ENCODE measurements at places on chromosomes 1 and 21.
A peak's percentile ranks its signal among the peaks of the same experiment; 100 is the strongest.

DNA sequence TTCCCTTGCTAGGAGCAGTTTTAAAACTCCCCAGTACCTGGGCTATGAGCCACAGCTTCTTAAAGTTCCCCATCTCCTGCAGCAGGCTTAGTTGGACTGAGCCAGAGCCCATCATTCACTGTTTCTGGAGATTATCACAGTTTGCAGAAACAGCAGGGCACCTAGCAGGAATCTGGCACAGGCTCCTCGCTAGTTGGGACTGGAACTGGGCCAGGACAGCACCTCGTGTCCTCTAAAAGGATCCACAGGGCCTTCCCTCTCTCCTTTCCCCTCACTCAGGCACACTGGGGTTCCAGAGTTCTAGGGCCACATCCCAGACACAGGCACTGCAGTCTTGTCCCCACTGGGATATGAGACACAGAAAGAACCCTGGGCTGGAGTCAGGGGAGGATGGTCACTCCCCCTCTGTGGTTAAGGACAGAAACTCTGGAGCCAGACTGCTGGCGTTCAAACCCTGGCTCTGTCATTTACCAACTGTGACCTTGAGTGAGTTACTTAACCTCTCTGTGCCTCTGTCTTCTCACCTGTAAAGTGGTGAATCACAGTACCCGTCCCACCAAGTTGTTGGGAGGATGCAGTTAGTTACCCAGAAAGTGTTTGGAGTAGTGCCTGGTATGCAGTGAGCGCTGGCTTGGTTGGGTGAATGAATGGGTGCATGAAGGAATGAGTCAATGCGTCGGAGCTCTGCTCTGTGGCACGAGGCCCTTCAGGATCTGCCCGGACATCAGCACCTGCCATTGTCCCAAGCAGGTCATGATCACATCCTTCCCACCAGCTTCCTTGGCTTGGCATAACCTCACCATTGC, 18.8 kb upstream of the ECE1 start:
- DNase-seq = no peak

- no peak for DNase-seq
Observed at GRCh38 chr1:211874521-211875347, 44.2 kb upstream of the LPGAT1 start.

GRCh38 chr1:76759950-76760349, 107.3 kb upstream of the ST6GALNAC5 start:
- DNase-seq = peak; percentile 95

DNA sequence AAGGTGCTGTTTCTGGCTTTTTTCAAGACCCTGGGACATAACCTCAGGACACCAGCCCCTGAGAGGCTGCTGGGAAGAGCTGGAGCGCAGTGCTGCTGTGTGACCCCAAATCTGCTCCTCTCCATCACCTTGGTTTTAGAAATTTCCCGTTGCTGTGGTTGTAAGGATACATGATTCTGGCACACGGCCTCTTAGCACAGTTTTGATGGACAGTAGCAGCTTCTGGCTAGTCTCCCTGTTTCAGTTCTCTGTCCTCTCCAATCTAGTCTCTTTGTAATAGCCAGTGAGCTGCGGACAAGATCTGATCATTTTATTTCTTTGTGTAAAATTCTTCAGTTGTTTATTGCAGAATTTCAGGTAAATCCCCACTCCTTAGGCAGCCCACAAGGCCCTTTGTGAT, 3.1 kb downstream of the CLIC6 start:
- DNase-seq = no peak

GRCh38 chr1:27368869-27369582, 2.3 kb upstream of the MAP3K6 start:
- DNase-seq = no peak

DNA sequence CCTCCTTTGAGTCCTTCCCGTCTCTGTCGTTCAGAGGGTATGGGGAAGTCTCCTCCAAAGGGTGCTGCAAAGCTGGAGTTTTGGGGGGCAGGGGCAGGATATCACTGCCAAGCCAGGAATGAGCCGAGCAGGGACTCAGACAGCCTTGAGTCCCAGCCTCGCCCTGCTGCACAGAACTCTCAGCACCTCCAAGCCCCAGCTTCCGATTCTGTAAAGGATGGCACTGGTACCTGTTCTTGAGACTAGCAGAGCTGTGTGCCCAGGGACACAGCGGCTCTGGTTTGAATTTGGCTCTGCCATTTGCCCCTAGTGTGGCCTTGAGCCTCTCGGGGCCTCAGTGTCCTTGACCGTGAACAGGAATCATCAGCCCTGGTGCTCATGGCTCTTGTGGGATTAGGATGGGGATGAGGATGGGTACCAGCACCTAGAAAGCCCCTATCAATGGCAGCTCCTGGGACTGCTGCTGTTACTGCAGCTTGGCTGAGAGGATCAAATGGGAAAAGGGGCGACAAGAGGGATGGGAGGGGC, 1.5 kb upstream of the FBLIM1 start:
- DNase-seq = no peak

GRCh38 chr1:207779008-207779407, 27.2 kb downstream of the CD46 start:
- no peak for DNase-seq

GRCh38 chr21:42395302-42395701, 550 bp downstream of the TMPRSS3 start:
- DNase-seq = no peak

DNA sequence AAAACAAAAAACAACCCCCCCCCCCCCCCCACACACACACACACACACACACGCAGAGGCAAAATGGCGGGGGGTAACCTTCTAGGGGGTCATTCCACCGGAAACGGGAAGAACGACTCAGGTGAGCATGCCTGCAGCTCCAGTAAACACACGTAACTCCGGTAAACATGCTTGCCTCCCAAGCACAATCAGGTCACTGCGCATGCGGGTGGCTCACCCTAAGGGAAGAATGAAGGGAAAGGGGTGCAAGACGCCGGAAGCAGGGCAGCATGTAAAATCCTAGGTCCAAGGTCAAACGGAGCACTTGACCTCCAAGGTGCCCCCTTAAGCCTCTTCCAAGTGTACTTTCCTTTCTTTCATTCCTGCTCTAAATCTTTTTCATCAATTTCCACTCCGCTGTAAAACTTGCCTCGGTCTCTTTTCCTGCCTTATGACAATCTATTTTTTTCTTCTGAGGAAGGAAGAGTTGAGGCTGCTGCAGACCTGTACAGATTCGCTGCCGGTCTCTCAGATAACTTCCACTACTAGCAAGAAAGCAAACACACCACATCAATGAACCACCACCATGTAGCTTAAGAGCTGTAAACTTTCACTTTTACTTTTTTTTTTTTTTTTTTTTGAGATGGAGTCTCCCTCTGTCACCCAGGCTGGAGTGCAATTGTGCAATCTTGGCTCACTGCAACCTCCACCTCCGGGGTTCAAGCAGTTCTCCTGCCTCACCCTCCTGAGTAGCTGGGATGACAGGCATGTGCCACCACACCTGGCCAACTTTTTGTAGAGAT, 21.0 kb upstream of the CBR3 start:
- DNase-seq = no peak

DNA sequence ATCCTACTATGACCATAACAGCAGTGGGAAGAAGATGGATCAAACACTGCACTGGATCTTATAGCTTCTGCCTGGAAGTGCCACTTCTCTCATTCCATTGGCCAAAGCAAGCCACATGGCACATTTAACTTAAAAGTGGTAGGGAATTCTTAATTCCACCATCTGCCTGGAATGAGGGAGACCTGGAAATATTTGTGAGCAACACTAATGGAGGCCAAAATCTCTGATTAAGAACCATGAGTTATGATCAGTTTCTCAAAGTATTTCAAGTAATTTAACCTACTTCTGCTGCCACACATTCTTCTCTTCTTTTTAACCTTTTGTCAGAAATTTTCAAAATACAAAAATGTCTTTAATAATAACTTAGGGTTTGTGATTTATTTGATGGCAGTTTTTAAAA, 154.0 kb upstream of the C1orf87 start:
- DNase-seq = no peak

- DNase-seq = no peak
Observed at GRCh38 chr1:31981972-31982371, 31.7 kb upstream of the KHDRBS1 start.

GRCh38 chr1:148263128-148263905, 111.2 kb upstream of the NBPF11 start:
- peak; percentile 86 for DNase-seq

GRCh38 chr1:176949033-176949662, 215.4 kb downstream of the ASTN1 start:
- no peak for DNase-seq

GRCh38 chr1:188426561-188426960, 1597.8 kb downstream of the PLA2G4A start:
- no peak for DNase-seq

- peak; percentile 31 for DNase-seq
Observed at GRCh38 chr1:100463791-100464424, 74.0 kb upstream of the GPR88 start.

GRCh38 chr1:57796616-57797015, 372.8 kb upstream of the DAB1 start:
- DNase-seq = no peak

DNA sequence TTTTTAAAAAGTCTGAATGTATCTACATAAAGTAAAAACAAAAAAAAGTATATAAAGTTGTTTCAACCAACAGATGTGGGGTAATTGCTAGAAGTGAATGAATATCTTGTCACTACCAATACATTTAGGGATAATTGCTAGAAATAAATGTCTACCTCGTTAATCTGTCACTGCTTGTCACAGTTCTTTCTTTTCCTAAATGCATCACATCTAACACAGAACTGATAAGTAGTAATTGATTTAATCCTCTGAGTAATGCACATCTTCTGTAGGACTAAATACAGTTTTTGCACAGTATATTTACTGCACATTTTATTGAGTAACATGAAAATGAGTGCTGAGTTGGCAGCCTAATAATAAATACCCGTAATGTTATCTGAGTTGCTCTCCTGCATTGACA, 72.2 kb downstream of the SUSD4 start:
- no peak for DNase-seq

DNA sequence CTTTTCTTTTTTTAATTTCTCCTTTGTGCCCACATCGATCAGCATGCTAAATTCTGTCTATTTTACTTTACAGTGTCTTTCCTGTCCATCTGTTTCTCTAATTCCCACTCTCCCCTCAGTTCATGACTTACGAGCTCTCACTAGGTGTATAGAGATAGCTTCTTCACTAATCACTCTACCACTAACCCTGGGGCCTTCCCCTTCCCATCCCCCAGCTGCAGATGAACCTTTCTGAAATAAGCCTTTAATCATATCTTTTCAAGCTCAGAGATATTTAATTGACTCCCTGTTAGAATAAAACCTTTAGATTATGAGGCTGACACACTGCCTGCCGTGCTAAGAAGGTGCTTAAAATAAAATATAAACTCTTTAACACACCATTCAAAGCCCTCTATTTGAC, 66.3 kb upstream of the BMP8A start:
- DNase-seq = no peak

DNA sequence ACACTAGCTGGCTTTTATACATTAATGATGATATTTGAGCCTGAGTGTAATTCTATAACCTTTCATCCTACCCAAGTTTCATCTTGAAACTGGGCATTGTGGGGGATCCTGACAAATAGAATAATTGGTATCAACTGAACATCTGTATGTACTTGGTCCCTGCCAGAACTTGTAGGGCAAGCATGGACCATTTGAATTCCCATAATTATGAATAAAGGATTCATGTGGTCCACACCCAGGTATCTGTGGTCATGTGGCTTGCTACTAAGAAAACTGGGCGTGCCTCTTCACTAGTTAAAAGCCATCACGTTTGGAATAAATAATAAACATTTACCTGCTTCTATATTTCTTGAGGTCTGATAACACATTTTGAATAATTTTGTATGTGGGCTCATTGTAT, 20.6 kb upstream of the VTCN1 start:
- DNase-seq = no peak

DNA sequence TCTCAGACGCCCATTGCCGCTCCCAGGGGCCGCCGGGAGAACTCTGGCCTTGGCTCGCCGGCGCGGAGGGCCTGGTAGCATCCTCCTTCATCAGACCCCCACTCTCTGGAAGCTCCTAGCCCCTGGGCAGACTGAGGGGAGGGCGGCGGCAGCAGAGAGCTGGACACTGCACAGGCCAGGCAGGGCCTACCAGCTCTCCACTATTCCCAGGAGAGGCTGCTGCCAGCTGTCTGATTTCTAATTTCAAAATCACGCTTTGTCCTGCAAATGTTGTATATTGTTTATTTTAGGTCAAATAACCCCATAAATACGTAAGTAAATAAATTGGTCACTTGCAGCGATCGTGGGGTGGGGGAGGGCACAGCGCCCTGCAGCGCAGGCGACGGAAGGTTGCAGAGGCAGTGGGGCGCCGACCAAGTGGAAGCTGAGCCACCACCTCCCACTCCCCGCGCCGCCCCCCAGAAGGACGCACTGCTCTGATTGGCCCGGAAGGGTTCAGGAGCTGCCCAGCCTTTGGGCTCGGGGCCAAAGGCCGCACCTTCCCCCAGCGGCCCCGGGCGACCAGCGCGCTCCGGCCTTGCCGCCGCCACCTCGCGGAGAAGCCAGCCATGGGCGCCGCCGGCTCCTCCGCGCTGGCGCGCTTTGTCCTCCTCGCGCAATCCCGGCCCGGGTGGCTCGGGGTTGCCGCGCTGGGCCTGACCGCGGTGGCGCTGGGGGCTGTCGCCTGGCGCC, at the start of gene MTARC1:
TSS of gene MTARC1 (plus strand) at position 577 of the 732 bp plus-strand sequence. CDS start at position 609, 32 bp downstream.
- DNase-seq = peak; percentile 54

- no peak for DNase-seq
Observed at GRCh38 chr1:61645476-61645875, 79.5 kb downstream of the TM2D1 start.

DNA sequence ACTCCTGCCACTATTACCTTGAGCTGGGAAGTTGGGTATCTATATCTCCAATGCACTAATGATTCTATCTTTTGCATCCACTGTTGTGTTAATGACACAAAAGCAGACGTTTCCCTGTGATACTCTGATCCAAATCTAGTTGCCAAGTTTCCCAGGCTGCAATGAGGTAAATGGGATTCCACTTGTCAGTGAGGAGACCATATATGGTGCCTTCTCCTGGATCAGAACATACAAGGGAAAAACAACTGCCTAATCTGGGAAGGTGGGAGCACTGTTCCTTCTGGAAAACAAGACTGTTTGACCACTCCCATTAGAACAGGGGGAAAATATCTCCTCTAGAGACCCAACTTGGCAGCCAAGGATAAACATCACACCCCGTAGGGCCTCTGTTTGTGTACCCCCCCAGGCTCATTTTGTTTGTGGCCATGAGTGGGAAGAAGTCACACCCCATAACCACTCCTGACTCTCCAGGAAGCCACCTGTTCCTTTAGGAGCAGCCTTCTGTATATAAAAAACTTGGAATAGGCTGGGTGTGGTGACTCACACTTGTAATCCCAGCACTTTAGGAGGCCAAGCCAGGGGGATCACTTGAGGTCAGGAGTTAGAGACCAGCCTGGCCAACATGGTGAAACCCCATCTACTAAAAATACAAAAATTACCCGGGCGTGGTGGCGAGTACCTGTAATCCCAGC, 28.5 kb upstream of the SLC6A9 start:
- DNase-seq = no peak

DNA sequence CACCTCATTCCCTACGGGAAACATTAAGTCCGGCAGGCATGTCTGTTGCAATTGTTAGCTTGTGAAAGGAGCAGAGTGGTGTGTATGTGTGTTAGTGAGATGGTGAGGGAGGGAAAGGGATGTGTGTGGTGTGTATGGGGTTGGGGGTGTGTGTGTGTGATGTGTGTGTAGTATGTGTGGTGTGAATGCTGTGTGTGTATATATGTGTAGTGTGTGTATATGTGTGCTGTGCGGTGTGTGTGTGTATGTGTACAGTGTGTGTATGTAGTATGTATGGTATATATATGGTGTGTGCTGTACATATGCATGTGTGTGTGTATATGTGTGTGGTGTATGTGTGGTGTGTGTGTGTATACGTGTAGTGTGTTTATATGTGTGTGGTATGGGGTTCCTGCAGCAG, 20.8 kb upstream of the BLACAT1 start:
- no peak for DNase-seq
